ENCODE measurements at places on chromosomes 3 and 15. TPM values are rescaled to one million over a fixed set of nuclear protein-coding genes. Genes with fewer than 3 reads are reported as not detected.

- DNase-seq: no peak
These were observed 2.3 kb downstream of the MEGF11 start for GRCh38 chr15:66251065-66251789.

DNA sequence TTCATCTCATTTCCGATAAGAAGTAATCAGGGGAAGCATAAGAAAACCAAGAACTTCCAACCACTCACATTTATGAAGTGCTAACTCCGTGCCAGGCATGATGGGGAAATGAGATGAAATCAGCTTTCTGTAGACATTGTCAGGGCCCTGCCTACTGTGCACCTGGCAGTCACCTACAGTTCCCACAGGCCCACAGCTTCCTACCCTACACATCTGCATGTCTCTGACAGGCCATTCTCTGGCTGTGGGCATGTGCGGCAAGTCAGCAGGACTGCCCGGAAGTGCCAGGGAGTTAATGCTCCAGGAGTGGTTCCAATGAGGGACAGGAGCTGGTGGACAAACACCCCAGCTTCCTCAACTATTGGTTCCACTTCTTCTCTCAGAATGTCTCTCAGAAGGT is 24.3 kb downstream of the EIF1B start:
- no peak for DNase-seq

- DNase-seq: no peak
These were observed 122.1 kb downstream of the AQP9 start for GRCh38 chr15:58260205-58260724.

GRCh38 chr3:72123908-72124441 is 339.0 kb upstream of the PROK2 start:
- no peak for DNase-seq

DNA sequence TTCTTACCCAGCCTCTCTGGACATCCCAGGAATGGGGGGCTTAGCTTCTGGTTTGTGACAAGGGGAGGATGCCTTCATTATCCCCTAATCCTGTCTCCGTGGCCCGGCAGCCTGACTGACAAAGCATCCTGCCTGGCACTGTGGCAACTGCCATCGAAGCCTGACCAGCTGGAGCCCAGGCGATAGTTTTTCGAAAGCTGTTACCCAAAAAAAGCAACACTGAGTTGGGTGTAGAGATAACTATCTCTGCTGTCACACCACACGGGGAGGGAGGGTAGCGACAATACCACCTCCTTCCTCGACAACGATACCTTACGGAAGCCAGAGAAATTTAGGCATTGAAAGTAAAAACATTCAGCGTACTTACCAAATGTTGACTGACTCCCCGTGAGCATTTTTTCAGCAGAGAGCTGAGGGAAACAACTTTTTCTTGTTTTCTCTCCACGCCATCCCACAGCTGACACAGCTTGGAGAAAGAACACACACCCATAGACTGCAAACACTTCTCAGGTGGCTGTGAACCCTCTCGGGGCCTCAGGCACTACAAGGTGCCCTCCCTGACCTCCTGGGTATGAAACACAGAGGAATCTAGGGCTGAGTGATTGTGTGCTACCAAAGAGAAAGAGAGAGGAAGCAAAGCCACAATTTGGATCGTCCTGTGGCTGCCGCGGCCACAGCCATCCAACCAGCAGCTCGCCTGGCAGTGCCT is 361.9 kb upstream of the ICE2 start:
- DNase-seq: no peak

Gene ATP6V1A
- 53.4 TPM for total RNA-seq

All from omental fat pad (tissue), 4 donors.